ENCODE measurements at places on chromosomes 3 and 15. TPM values are rescaled to one million over a fixed set of nuclear protein-coding genes. Genes with fewer than 3 reads are reported as not detected.

Gene ECE2
- total RNA-seq, result 3.7 TPM

Gene APOD
- total RNA-seq, result 0.58 TPM

DNA sequence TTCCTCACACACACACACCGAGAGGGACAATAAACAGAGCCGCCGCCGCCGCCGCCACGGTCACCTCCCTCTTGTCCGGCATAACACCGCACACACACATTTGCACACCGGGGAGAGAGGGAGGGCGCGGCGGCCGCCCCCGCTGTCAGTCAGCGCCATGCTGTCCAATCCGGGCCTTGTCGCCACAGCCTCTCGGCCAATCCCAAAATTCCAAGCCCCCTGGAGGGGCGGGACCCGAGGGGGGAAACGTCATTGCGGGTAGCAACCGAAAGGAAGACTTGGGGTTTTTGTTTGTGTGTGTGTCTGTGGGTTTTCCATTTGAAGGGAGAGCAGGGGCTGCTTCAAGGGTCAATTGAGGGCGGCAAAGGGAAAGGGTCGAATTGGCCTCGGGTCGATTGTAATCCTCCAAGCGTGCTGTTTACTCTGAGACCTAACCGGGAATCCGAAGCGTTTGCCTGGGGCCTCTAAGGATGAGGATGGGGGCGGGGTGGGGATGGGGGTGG, at the start of gene TOP2B:
TSS of gene TOP2B (minus strand) at position 96 of the 503 bp plus-strand sequence. CDS start 610 bp downstream, outside the sequence.
- ATAC-seq, result peak; percentile 94

DNA sequence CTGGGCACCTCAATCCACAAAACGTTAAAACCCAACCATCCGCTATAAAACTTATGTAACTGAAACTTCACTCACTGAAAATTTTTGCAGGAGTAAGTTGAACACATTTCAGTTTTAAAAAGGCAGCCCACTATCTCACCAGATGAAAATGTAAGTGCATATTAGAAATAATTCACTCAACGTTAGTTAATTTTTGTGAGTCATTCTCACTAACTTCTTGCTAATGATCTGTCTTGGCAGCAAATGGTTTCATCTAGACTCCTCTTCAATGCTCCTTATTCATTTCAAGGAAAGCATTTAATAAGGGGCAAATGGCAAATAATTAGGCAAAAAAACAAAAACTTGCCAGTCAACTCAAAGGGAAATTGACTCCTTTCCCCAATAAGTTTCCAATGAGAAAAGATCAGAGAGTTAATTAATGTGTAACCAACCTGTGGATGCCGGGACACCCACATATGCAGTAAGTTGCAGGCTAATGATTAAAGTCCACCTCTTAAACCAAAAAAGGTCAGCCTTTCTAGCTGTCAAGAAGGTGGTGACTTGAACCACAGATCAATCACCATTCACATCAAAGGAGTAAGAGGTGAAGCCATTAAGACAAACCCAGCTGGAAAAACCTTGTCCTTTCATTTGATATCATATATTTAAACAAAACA, 22.9 kb upstream of the PRICKLE2 start:
- no peak for ATAC-seq

DNA sequence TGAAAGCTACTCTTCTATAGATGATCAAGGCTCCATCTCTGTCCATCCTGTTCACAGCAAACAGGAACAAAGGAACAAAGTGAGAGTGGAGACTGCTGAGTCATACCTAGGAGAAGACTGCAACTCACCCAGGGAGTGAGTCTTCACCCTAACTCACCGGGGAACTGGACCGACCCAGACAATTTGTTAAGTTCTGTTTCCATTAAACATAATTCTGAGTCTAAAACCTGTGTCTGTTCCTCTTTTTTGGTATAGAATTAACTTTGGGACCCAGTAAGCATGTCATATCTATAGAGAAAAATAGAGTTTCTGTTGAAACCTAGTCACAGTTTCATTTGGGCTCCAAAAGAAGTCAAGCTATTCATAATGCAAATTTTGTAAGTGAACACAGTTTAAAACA, 21.6 kb downstream of the CCDC80 start:
- no peak for ATAC-seq

- ATAC-seq, result no peak
Observed at GRCh38 chr3:195595785-195596531, 12.2 kb upstream of the APOD start.

GRCh38 chr3:47578119-47578632, 489 bp downstream of the CSPG5 start:
- peak; percentile 79 for ATAC-seq

Gene MAP1A
- 32.8 TPM for total RNA-seq

- ATAC-seq, result peak; percentile 99
Observed at GRCh38 chr3:182309120-182309519, 484.2 kb upstream of the ATP11B start.

Gene CSPG5
- 16.3 TPM for total RNA-seq

Measured in motor neuron (in vitro differentiated cells).